ENCODE measurements at places on chromosomes 11 and 22.
A peak's percentile ranks its signal among the peaks of the same experiment; 100 is the strongest.

DNA sequence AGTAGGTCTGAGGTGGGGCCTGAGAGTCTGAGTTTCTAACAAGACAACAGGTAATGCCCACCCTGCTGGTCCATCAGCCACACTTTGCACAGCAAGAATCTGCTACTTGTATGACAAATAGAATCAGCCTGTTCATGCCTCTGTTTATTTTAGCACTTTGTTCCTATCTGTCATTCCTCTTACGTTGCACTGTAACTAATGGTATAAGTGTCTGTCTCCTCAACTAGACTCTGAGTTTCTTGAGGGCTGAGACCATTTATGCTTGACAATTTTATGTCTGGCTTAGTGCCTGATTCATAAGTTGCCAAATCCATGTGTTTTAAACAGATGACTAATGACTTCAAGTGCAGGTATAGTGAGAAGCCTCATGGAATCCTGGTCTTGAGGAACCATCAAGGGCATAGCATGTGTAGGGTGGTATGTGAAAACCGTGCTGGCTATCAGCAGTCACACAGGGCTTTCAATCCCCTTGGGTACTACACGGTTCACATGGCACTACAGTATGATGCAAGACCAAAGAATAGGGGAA is 209.7 kb downstream of the C11orf91 start:
- peak; percentile 59 for DNase-seq

DNA sequence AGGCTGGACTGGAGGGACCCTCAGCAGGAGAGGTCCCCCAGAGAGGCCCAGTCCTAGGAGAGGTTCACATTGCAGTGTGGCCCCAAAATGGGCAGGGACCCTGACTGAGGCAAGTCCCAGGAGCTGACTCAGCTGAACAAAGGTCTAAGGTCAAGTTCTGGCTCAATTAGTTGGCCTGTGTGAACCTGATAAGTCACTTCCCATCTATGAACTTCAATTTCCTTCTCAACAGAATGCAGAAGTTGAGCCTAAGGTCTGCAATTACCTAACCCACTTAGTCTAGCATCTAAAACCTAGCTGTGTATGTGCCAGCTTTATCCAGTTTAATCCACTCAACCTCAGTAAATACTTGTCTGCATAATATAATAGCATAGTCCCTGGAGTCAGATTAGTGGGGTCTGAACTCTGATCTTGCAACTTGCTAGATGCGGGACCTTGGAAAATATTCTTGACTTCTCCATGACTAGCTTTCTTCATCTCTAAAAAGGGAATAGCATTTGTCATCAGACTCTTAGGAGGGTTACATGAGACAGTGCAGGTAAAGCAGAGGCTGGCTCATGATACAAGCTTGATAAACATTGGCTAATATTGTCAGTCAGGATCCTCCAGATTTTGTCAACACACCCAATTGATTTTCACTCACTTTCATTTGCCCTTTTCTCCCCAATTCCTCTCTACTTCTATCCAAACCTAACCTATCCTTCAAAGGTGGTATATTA is 465.5 kb downstream of the INSC start:
- no peak for DNase-seq

- DNase-seq = no peak
Observed at GRCh38 chr11:93765551-93765950, 18.5 kb upstream of the MED17 start.

DNA sequence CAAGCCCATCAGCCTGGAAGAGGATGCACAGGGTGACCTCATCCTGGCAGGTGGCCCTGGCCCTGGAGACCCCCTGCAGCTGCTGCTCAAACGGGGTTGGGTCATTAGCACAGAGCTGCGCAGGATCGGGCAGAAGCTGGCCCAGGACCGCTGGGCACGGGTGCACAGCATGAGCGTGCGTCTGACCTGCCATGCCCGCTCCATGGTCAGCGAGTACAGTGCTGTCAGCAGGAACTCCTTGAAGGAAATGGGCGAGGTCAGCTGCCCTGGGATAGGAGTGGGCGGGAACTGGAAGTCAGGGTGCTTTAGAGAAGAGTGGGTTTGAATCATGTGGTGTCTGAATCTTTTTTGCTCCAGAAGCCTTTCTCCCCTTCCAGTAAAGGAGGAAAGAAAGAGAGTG is 61.1 kb downstream of the INSC start:
- DNase-seq = no peak

DNA sequence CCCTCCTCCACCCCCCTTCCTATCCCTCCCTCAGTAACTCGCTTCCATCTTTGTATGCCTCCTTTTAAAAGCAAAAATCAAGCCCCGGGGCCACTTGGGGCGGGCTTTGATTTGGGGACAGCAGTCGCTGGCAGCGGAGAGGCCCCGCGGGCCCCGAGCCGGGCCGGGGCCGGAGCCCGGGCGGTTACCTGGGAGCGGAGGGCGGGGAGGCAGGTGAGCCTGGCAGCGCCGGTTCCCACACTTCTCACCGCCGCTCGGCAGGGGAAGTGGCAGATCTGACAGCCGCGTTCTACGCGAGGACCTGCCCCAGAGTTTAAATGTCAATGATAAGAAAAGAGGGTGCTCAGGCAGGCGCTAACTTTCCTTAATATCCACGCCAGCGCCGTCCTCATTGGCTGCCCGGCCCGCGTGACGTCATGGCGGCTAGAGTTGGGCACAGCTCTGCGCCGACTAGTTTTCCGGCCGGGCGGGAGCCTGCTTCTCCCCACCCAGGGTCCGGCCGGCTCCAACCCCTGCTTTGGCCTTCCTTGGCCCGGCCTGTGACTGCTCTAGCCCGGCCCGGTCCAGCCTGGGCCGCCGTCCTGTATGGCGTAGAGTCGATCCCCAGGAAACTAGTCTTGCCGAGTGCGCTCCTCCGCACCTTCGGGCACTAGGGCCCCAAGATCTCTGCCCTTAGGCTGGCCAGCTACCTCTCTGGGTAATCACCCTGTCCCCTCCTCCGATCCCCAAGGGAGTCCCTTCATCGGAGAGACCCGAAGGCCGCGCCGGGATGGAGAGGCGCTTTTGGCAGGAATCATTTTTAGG is 6.7 kb upstream of the PAX6 start:
- DNase-seq = no peak

- DNase-seq = no peak
Observed at GRCh38 chr11:3104961-3105790, 48.0 kb upstream of the CARS1 start.

- peak; percentile 30 for DNase-seq
Observed at GRCh38 chr11:123062892-123063825, 1.2 kb upstream of the HSPA8 start.

DNA sequence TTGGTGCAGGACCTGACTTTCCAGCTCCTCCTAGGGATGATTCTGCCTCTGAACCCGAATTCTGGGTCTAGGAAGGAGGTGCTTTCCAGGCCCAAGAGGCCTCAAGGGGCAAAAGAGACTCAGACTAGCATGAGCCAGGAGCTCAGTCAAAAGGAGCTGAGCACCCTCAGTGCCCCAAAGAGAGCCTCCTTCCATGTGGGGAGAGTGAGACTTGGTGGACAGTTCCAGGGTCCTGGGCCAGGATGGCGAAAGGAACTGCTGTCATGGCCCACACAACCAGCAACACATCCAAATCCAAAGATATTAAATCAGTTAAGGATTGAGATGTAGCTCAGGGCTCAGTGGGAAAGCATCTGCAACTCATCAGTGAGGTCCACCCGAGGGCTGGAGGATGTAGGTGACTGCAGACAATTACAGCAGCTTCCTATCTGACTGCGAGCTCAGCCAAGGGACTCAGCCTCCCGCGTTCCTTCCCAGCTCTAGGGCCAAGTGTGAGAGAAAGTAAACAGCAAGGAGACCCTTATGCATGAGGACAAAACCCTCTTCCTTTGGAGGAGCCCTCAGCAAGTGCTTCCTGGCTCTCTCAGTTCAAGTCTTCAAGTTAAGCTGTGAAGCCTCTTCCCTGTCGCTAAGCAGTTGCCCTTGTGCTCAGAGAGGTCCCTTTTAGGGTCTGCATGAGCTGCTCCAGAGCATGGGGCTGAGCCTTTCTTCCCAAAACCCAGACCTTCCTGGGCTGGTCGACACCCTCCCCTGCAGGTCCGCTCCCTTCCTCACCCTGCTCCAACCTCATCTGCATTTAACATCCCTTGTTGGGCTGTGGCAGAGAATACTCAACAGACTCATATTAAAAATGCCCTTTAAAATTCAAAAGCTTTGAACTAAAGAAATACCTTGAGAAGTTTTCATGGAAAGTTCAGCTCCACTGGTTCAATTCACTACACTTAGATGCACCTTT is 35.8 kb downstream of the C11orf58 start:
- DNase-seq = no peak

GRCh38 chr11:78365381-78365792 is 52.2 kb downstream of the GAB2 start:
- DNase-seq = no peak
